ENCODE measurements at places on chromosomes 7 and 10.
A peak's percentile ranks its signal among the peaks of the same experiment; 100 is the strongest.

DNA sequence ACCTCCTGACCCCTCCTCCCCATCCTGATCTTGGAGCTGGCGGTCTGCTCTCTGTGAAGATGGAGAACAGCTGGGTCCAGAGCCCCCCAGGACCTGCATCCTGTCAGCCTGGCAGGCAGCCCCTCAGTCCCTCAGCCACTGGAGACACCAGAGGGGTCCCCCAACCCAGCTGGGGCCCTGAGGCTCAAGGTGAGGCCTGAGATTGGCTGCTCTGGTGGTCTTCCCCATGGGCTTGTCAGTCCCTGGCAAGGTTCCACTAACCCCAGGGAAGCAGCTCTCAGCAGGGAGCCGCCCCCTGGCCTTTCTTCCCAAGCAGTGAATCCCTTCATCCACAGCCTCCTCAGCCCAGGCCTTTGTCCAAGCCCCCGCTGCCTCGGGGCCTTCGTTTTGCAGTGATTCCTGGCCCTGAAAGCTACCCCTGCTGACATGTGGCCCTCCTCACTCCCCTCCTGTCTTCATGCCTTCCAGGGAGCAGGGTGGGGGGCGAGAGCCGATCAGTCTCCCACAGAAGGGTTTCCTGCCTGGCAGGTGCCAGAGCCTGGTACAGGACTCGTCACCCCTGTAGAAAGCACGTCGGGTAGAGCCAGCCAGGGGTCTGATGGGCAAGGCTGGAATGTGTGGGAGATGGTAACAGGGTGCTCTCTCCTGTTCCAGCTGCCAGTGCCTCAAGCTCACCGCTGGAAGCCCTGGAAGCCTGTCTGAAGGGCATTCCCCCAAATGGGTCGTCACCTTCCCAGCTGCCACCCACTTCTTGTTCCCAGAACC is 48.5 kb downstream of the ZNF467 start:
- DNase-seq: no peak

- DNase-seq: no peak
Observed at GRCh38 chr7:112422842-112423496, 27.3 kb upstream of the IFRD1 start.

GRCh38 chr7:105896407-105896911 is 20.1 kb upstream of the ATXN7L1 start:
- DNase-seq: no peak

- peak; percentile 14 for DNase-seq
Observed at GRCh38 chr10:12194752-12195271, 879 bp downstream of the NUDT5 start.

DNA sequence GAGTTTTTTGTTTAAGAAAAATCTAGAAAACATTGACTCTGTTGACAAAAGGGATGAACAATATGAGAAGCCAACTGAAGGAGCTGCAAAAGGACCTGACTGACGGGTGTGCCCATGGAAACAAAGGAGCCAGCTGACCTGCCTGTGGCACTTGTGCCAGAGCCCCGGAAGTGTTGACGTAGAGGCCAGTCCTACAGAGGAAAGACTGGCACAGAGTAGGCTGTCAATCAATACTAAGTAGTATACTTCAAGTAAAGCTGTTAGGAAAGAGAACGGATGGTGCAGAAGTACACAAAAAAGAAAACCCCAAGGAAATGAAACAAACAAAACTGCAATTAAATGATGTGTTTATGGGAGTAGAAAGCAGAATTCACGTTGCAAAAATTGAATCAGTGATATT is 19.0 kb upstream of the ABI1 start:
- no peak for DNase-seq
